Stimulated activated CD8-positive, alpha-beta memory T cell treated with anti-CD3 and anti-CD28 coated beads, Interleukin-2, amount 100 ng/mL, for 1 hour (primary cell): ENCODE measurements at places on chromosomes 6 and 20.
A peak's percentile ranks its signal among the peaks of the same experiment; 100 is the strongest.

- DNase-seq = no peak
Measured at GRCh38 chr6:32664827-32665362, 1.6 kb downstream of the HLA-DQB1 start.

- DNase-seq = peak; percentile 21
Measured at GRCh38 chr6:107657755-107658461, 166.2 kb downstream of the SCML4 start.

DNA sequence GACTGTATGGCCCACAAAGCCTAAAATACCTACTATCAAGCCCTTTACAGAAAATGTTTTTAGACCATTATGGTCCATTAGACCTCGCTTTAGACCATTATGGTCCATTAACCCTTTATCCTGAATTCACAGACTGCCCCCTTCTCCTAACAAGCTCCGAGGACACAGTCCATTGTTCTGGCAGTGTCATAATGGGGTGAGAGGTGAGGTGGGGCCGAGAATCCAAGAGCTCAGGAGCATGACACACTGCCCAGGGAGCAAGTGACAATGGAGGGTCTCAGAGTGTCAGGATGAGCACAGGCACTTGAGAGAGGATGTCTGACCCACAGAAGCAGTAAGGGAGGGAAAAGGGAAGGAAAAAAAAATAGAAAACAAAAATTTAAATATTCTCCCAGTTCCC, 212.4 kb upstream of the NT5E start:
- DNase-seq = no peak

DNA sequence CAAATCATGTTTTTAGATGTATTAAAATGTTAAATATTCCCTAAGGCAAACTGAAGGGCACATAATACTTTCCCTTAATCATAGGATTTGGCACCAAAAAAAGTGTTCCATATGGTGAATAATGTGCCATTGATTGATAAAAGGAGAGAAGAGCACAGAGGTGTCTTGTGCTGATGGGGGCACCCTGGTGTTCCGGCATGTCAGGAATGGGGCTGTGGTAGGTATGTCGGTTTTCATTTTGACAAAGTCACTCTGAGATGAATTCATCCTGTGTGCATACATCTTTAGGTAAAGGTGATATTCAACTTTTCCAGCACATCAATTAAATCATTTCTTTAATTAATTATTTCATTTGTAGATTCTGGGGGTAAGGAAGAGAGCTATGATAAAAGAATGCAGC, 36.8 kb downstream of the CENPW start:
- DNase-seq = no peak

DNA sequence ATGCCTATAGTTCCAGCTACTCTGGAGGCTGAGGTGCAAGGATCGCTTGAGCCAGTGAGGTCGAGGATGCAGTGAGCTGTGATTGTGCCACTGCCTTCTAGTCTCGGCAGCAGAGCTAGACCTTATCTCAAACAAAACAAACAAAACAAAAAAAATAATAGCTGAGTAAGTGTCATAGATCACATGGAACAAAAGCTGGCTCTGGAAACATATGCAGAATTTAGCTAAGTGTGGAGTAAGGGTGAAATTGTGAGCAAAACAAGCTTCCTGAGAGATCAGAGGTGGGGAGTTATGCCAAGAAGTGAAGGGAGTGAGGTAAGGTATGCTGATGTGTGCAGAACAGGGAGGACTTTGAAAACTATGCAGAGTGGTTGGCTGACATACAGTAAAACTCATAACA, 18.7 kb downstream of the SGK1 start:
- DNase-seq = no peak

DNA sequence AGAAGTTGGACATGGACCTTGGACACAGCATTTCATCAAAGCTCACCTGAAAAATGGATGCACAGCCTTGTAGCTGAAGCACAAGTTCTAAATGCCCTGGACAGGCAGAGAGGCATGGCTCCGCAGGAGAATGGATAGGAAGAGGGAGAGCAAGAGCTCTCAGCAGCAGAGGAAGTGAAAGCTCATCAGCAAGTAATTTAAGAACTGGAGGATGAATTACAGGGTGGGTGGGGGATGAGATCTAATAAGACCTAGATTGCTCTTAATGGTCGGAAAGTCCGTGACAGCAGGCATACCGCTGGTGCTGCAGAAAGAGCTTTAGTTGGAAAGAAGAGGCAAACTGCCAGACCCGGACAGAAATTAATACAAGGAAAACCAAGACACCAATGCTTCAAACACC, 37.3 kb upstream of the SAYSD1 start:
- no peak for DNase-seq

DNA sequence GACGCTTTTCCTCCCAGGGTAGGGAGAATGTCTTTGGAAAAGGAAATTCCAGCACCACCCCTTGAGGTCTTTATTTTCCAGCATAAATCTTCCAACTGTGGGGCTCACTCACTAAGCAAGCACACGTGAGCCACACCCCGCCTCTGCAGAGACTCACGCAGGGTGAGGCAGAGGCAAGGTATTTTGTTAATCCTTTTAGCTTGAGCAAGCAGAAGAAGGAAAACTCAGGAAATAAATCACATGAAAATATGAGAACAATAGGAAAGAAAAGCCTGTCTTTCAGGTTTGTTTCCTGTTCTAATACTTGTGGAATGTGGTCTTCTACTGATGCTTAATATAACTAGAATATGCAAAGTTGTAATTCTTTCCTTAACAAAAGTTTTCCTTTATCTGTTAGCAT, 4.1 kb upstream of the PHACTR2 start:
- DNase-seq = no peak

- DNase-seq = no peak
Measured at GRCh38 chr20:60966766-60967165, 285.3 kb upstream of the CDH4 start.
